NCI-H524 (cell line): ENCODE measurements at places on chromosomes 6 and 20.
A peak's percentile ranks its signal among the peaks of the same experiment; 100 is the strongest.

DNA sequence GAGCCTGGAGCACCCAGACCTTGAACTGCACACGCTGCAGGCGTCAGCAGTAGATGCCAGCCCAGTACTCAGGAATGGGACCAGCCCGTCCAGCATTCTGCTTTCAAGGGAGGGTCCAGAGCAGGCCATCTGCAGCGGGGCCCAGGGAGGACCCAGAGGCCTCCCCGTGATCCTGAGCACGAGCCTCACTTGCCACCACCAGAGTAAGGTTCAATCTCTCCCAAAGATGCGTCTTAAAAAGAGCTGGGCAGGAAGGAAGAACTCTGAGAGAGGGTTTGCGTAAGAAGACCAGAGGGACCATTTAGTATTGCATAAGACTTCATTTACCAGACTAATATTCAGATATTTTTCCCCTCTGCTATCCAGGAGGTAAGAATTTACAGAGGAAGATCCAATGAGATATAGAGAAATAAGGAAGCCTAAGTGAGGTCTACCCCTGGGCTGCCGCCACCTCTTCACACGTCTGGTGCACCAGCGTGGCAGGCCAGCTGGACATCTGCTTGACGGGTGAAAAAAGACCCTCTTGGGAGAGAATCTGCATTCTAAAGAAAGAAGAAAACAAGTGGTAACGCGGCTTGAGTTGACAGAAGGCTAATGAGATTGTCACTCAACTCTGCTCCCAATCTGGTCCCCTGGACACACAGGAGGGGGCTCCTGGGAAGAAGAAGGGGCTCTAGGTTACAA, 107.3 kb downstream of the PRND start:
- DNase-seq = peak; percentile 72

DNA sequence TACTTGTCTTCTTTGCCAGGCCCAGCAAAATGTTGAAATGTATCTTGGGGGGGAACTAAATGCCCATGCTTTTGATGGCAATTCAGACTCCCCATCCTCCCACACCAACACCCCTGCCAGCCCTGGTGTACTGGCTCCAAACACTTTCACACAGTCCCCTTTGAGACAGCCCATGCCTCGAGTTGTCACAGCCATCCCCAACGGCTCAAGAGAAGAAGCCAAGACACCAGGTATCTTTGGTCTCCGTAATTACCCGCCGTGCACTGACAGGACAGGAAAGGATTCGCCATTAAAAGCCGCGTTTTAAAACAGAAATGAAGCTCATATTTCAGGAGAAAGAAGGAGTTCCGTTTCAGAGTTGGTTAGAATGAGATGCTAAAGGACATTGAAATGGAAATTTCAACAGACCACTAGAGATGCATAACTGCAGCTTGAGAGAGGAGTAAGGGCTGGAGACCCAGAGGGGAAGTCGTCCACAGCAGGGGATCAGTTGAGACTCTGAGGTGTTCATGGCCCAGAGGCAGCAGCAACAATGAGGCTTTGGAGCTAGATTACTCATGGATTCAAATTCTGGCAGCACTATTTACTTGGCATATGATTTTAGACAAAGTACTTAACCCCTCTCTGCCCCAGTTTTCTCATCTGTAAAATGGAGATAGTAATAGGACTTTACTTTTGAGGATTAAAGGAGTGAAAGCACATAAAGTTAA, 63.5 kb upstream of the ADGRF1 start:
- DNase-seq = no peak

DNA sequence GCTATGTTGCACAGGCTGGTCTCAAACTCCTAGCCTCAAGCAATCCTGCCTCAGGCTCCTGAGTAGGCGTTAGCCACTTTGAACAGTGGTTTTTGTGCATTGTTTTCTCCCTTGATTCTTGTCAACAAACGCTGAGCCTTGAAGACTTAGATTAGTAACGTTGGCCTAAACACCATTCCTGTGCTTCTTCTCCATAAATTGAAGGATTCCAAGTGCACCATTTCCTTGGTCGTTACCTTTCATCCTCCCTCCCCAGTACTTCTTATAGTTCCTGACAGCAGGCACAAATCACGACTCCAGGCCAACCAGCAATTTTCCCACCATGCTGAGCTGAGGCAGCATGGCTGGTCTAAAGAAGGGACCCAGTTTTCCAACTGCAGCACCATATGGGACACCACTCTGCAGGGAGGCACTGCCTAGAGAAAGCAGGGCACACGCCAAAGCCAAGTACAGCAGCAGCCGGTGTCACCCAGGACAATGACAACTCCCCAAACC, 8.9 kb downstream of the RPS10 start:
- DNase-seq = no peak

GRCh38 chr6:110543106-110543505, 66.7 kb upstream of the SLC22A16 start:
- no peak for DNase-seq

GRCh38 chr6:163994566-163994965, 580.0 kb downstream of the QKI start:
- DNase-seq = peak; percentile 64

DNA sequence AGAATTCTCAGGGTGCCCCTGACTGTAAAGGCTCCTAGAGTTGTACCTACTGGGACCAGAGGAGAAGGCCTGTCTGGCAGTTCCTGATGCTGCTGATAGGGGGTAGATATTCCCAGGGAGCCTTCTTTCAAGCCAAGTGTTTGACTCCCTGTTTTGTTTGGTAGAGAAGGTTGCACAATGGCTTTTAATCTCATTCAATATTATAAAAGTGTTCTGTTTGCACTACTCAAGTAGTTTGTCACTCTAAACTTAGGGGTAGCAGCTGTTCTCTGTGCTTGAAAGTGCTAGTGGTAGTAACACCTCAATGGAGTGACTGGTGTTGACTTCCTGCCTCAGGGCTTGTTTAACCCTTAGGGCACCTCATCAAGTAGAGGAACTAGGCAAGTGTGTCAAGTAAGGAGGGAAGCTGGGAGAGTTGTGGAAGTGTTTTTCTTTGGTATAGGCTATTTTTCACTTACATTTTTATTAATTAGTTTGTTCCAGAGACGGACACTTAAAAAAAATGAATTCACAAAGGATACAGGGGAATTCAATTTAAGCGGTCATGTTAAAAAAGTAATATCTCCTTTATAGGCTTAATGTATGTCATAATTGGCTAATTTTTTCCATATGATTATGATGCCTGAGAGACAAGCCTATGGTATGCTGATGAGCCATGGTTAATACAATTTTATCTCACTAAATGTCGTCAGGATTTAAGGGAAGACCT, 38.1 kb downstream of the BICRAL start:
- DNase-seq = peak; percentile 28

DNA sequence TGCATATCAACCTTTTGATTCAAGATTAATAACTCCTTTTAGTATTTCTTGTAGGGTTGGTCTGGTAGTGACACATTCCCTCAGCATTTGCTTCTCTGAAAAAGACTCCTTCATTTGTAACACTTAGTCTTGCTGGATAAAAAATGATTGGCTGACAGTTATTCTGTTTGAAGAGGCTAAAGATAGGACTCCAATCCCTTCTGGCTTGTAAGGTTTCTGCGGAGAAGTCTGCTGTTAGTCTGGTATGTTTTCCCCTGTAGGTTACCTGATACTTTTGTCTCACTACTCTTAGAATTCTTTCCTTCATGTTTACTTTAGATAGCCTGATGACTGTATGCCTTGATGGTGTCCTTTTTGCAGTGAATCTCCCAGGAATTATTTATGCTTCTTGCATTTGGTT, 96.0 kb downstream of the CARMIL1 start:
- no peak for DNase-seq

DNA sequence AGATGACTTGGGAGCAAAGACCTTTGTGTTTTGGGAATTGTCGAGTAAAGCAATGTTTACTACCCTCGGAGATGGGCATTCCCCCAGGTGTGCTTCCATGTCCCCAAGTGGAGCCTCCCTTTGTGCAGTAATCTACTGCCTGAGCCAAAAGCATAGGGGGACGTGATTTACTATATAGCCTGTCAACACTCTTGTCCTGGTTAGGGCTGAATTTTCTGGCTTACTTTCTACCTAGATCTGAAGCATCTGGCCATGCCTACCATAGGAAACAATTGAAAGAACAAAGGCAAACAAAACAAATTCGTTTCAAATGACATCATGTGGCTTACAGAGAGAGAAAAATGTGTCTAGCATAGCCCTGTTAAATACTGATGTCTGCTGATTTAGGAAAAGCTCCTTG, 350.6 kb downstream of the SAMD5 start:
- DNase-seq = no peak

- DNase-seq = no peak
Observed at GRCh38 chr6:43733471-43734293, 36.3 kb upstream of the VEGFA start.

GRCh38 chr6:88493717-88494116, 327.6 kb upstream of the CNR1 start:
- no peak for DNase-seq

- DNase-seq = no peak
Observed at GRCh38 chr6:23498013-23498412, 628.0 kb upstream of the NRSN1 start.

- no peak for DNase-seq
Observed at GRCh38 chr6:17144016-17144415, 42.2 kb downstream of the STMND1 start.

- DNase-seq = no peak
Observed at GRCh38 chr6:72035966-72036365, 149.6 kb downstream of the RIMS1 start.

GRCh38 chr6:142771162-142771561, 173.8 kb downstream of the HIVEP2 start:
- DNase-seq = no peak

DNA sequence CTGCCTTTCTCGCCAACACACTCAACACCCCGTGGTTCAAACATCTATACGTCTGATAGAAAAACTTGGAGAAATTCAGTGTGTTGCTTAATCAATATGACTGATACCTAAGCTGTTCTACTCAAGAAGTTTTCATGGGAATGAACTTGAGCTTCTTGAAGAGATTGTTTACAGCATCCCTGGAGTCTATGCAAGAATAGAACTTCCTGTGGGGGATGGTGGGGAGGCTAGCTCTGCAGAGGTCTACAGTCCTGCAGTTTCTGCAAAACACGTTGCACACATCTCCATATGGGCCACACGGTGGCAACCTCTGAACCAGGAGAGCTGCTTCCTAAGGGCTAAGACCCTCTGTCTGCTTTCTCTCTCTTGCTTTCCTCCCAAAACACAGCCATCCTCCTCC, 32.7 kb upstream of the FANCE start:
- DNase-seq = peak; percentile 13

DNA sequence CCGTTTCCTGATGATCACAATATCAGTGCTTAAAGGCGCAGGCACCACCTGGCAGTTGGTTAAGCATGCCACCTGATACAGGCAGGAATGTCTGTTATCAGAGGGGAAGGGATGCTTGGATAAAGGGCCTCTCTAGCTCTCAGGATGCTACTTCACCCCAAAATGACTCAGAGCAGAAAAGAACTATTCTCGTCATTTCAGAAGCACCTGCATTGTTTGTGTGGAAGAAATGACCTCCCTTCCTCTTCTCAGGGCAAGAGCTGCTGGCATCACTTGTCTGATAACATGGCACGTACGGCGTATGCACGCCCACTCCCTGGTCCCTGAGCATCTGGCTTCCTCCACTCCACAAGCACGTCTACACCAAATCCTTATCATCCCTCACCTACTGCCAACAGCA, 47.3 kb downstream of the ATP9A start:
- DNase-seq = peak; percentile 65
